ENCODE measurements at places on chromosomes 2 and 18.

DNA sequence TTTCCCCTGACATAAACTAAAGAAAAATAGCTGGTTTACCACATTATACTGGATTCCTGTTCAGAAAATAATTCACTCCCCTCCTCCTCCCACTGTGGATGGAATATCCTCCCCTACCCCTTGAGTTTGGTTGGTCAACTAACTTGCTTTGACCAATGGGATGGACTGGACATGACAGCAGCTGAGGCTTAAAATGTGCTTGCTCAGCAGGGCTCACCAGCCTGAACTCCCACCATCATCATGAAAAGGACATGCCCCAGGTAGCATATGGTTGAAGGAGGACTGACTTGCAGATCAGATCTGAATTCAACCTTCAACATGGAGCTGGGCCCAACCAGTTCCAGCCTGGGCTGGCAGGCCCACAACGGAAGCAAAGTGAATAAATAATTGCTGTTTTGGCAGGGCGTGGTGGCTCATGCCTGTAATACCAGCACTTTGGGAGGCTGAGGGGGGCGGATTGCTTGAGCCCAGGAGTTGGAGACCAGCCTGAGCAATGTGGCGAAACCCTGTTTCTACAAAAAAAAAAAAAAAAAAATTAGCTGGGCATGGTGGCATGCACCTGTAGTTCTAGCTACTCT lies 284.4 kb downstream of the AFF3 start:
- no peak for DNase-seq

DNA sequence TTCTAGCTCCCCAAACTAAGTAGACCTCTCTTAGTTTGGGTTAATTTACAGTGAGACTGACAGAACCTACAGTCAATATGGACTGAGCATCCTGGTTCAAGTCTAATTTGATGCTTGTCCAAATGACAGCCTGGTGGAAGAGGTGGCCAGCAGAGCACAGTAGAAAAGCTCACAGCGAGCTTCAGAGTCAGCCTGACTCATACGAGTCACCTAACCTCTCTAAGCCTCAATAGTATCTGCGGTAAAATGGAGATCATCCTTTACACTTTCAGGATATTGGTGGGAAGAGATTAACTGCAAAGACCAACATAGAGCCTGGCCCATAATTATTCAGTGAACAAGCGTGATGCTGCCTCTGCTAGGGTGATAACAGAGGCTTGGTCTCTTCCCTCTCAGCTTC lies 54.5 kb downstream of the DOCK10 start:
- DNase-seq, result no peak

GRCh38 chr2:237875256-237876060 lies 16.0 kb downstream of the RAMP1 start:
- DNase-seq, result no peak

GRCh38 chr18:63085611-63086010 lies 234.0 kb downstream of the BCL2 start:
- DNase-seq, result no peak

DNA sequence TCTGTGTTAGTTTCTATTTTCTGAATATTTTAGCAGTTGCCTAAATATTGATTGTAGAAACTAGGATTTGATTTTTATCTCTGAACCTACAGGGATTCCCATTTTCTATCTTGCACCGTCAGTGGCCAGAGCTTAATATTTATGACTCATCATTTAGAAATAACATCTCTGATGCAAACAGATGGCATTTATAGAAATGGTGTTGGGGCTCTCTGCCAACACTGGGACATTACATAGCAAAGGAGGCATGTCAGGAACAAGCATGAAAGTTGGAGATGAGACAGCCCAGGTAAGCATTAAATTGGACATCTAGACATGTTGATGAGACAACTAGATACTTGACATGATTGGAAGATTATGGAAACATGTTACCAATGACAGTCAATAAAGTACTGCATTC lies 165.3 kb upstream of the SYT4 start:
- no peak for DNase-seq

All from GM10248 (cell line).